ENCODE measurements at places on chromosomes 7 and 10.

GRCh38 chr7:121202125-121202524, 126.7 kb upstream of the WNT16 start:
- DNase-seq: no peak

DNA sequence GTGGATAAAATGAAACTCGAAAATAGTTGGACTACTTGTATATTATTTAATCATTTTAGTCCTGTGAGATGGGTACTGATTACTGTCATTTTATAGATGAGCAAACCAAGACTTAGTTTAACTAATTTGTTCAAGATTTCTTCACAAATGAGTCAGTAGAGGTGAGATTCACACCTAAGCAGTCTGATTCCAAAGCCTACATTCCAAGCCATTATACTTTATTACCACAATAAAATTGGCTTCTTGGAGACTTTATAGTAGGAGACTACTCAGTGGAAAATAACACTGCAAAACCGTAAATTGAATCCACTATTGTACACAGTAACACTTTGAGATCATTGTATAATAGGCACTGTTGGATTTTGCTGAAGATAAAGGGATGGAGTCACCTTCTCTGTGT, 2.2 kb downstream of the PHTF2 start:
- DNase-seq: no peak

DNA sequence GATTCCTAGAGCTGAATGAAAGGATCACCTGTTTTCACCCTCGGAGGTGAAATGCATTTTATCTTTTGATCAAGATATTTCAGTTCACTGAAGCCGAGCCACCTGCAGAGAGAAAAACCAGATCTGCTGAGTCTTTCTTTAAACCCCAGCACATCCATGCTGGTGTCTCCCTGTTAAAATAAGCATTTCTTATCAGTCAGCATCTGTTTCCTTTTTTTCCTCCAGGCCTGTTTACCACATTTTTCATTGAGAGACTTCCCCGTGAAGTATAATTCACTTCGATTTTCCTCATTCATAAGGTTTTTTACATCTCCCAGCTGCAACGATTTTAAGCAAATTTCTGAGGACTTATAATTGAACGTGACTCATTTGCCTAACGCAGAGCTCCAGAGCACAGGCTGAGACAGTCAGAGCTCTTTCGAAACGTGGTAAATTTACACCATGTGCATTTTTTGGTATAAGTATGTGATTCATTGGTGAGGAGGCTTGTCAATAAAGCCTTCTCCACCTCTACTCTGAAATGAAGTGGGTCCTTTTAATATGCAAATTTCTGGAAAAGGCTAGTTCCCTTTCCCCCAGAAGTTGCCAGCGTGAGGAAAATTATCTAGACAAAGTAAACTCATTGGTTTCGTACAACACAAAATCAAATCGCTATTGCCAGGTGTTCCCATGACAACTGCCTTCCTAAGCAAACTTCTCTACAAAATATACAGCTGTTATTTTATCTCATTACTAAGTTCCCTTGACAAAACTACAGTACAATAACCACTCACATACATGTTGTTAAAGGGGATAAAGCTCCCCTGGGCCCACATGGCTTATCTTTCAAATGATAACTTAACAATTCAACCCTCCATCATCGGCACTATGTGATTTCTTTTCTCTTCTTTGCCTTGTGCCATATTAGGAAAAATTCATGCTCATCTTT, 374.8 kb upstream of the AKR1E2 start:
- DNase-seq: no peak

GRCh38 chr7:97005183-97006054, at the start of gene DLX6:
Gene DLX6, plus strand, starts transcription at chr7:97005553. Its CDS starts 425 bp downstream, at chr7:97005978.
- no peak for DNase-seq

- no peak for DNase-seq
These were observed 103.8 kb upstream of the PCDH15 start for GRCh38 chr10:54904833-54905232.

GRCh38 chr7:145092766-145093165, 256.9 kb upstream of the TPK1 start:
- DNase-seq: no peak

DNA sequence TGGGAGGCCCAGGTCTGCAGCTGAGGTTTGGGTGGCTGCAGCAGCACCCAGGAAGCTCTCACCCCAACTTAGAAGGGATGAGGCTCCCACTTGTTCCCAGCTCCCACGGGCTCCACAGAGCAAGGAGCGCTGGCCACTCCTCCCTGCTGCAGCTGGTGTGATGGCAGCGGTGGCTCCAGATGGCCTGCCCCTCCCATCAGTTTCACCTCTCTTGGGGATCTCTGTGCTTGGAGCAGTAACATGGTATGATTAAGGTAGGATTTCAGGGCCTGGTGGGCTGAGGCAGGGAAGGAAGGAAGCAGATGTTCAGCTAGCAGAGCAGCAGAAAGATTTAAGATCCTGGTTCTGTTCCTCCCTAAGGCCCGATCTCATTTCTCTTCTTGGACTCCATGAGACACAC, 66.8 kb upstream of the KIF5B start:
- DNase-seq: no peak

DNA sequence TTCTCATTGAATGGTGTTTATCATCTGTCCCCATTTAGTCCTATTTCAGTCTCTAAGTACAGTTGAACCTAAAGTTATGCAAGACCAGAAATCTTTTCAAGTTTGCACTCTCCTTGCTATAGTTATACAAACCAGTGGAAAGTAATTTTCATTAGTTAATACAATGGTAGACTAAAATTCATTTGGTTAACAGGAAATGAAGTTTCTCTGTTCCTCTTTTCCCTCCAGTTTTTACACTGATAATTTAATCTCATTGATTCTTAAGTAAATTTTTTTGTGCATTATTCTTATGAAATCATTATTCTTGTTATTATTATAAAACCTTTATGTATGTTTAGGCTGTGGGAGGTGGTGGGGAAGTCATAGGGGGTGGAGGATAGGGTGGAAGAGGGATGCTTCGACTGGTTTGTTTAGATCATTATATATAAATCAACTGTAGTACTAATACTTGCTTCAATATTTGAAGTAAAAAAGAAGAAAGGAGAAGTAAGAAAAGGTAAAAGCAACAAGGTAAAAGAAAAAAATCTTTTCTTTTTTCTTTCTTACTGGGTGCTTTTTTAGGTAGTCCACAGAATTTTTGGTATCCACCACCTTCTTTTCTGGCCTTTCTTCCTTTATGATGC, 104.1 kb downstream of the GPR85 start:
- no peak for DNase-seq

DNA sequence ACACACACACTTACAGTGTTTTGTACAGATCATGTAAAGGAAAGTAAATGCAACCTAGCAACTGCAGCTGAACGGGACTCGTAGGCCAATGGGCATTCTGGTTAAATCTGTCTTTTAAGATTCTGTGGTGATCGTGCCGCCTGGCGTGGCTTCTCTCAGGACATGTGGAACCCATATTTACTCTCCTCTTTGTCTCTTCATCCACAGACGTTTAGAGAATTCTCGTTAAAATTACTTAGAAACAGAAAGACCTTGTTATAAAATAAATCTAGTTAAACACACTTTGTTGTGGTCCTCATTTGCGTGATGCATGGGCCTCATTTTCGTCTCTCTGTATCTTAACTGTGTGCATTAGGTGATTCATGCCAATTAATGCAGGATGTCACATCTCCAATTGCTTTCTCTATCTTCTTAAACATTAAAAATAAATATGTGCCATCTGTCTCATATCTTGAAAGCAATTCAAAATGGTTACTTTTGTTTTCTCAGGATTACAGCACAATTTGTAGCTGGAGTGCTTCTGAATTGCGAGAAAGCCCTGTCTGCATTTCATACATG, 11.5 kb downstream of the KLF6 start:
- DNase-seq: no peak

- DNase-seq: no peak
These were observed 62.2 kb upstream of the ZNF32 start for GRCh38 chr10:43710772-43711471.

GRCh38 chr10:3014968-3015367, 52.4 kb upstream of the PFKP start:
- DNase-seq: no peak

- DNase-seq: no peak
These were observed 408.7 kb downstream of the REEP3 start for GRCh38 chr10:63929831-63930467.

DNA sequence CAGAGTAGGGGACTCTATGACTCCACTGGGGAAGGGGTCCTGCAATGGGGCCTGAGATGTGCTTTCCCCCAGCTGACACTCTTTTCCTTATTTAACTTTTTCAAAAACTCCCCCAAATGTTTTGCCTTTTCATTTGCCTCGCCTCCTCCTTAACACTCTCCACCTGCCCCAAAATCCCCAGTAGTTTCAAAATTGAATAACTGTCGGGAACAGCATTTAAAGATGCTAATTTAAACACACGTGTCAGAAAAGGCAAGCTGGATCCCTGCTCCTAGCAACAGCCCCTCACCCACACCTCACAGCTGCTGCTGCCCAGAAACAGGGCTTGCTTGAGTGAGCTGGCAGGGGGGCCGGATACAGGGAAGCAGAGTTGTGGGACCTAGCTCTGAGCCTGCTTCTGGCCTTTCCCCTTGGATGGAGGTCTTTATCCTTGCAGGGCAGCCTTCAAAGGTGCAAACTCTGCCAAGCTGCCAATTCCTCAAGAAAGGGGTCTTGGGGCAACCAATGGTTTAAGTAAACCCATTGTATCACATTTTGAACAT, 115.3 kb downstream of the KCNMA1 start:
- DNase-seq: no peak

- DNase-seq: peak; percentile 75
These were observed 1.9 kb upstream of the SH2D4B start for GRCh38 chr10:80535671-80536360.

- peak; percentile 92 for DNase-seq
These were observed 68.5 kb upstream of the EEPD1 start for GRCh38 chr7:36084485-36085091.

GRCh38 chr7:136728945-136729344, 139.5 kb upstream of the CHRM2 start:
- no peak for DNase-seq

DNA sequence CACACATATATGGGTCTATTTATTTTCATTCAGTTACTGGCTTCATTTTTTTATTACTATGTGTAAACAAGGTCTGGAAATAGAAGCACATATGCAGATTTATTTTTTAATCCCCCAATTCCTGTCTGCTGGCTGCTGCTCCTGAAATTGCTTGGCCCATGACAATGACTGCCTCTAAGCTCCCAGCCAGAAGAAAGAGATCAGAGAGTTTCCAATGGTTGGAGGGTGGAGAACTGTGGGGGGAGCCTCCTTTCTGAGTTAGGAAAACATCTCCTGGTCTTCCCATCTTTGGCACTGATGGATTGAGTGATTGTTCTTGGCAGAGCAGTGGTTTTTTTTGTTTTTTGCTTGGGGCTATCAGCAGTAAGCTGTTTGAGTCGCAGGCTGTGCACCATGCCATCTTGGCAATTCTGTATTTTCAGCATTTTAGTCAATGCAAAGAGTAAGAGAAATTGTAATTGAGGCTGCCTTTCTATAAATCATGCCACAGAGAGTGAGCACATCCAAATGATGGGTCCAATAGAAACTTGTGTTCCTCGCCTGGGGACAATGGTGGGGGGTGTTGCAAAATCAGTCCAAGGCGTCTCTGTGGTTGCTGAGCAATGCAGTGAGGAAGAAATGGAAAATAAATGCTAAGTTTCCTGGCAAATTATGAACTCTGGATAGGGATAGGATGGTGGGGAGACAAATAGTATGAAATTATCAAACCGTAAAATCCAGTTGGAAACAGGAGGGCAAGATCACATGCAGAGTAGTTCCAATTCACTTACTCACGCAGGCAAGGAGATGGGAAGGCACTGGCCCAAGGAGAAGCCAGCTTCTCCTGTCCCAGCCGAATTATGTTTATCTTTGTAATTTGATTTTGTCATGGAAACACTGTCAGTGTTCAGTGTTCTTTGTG, 382.4 kb downstream of the SORCS3 start:
- DNase-seq: no peak

DNA sequence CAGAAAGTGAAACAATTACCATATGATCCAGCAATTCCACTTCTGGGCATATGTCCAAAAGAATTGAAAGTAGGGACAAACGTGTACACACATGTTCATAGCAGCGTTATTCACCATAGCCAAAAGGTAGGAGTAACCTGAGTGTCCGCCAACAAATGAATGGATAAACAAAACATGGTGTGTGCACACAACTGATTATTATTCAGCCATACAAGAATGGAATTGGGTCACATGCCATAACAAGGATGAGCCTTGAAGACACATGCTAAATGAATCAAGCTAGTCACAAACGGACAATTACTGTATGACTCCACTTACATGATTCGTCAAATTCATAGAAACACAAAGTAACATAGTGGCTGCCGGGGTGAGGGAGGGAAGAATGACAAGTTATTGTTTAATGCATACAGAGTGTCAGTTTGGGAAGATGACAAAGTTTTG, 4.1 kb upstream of the OIT3 start:
- DNase-seq: peak; percentile 34

GRCh38 chr7:71665716-71666115, 533.8 kb downstream of the GALNT17 start:
- DNase-seq: no peak

GRCh38 chr10:58465629-58466028, 47.0 kb upstream of the BICC1 start:
- DNase-seq: no peak

- DNase-seq: no peak
These were observed 8.9 kb upstream of the HYCC1 start for GRCh38 chr7:23022851-23023250.

DNA sequence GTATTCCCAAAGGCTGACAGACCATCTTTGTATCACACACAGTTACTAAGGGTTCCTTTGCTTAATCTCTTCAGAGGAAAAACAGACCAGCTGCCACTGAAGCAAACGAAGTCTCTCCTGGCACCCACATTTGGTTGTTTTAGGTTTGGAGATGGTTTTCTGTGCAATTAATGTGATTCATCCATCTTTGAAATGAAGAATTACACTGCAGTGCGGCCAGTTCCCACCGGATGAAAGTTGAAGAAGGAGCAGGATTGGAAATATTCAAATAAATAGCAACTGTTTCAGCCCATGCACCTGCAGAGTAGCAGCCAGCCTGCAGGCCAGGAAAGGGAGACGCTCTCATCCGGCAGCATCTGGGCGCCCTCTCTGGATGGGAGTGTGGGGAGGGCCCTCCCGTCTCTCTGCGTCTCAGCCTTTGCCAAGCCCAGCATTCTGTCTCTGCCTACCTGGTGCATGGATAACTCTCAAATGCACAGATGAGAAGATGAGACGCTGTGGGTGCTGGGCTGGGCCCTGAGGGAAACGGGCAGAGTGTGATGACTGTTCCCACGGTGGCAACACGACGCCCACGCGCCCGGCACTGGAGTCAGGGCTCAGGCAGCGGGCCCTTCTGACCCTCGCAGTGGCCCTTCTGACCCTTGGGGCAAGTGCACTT, 214.0 kb downstream of the PTPRN2 start:
- DNase-seq: no peak

DNA sequence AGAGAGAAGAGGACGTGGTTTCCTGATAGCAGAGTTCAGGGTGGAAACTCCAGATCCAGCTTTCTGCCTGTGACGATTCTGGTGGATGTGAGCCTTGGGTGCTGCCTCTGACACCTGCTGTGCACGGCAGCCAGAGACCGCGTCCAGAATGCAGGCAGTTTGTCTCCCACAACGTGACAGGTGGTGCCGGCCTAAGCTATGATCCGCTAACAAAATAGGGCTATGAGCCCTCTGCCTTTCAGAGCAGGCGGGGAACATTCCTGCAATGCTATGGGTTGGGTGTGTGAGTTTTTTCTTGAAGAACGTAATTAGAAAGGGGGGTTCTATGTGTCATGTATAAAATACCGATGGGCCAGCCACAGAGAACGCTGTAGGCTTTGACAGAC, 297.3 kb upstream of the PRKCQ start:
- no peak for DNase-seq

- DNase-seq: no peak
These were observed 27.0 kb upstream of the ZPBP start for GRCh38 chr7:50119815-50120637.
